Foreskin keratinocyte (primary cell): ENCODE measurements at places on chromosomes 2 and 18. TPM values are rescaled to one million over a fixed set of nuclear protein-coding genes. Genes with fewer than 3 reads are reported as not detected.

- no peak for DNase-seq
Measured at GRCh38 chr2:63555931-63556330, 32.3 kb downstream of the WDPCP start.

GRCh38 chr2:24915175-24915574, 4.9 kb downstream of the ADCY3 start:
- DNase-seq, result no peak

GRCh38 chr2:120241684-120242083, 11.0 kb upstream of the RALB start:
- DNase-seq, result no peak

GRCh38 chr2:11628675-11629074, 41.3 kb downstream of the NTSR2 start:
- DNase-seq, result no peak

Gene ZNF892
- 0.16 and 0.25 TPM in 2 replicates for polyA plus RNA-seq

Gene MC4R
- polyA plus RNA-seq, result not detected in 2 replicates

Gene PTRHD1
- polyA plus RNA-seq, result 34.6 and 35.4 TPM in 2 replicates
